ENCODE measurements at places on chromosomes 11 and 22. TPM values are rescaled to one million over a fixed set of nuclear protein-coding genes. Genes with fewer than 3 reads are reported as not detected.

NUP50 gene
- total RNA-seq = 68.5 TPM

LARGE2 gene
- total RNA-seq = 14.3 TPM

GGTLC3 gene
- 0.29 TPM for total RNA-seq

EXT2 gene
- total RNA-seq = 99.1 TPM

PATE4 gene
- total RNA-seq = not detected

C11orf86 gene
- not detected for total RNA-seq

UPK3A gene
- total RNA-seq = 3.6 TPM

DEFB131B gene
- not detected for total RNA-seq

OR51B5 gene
- total RNA-seq = 2.3 TPM

CCDC73 gene
- total RNA-seq = 0.06 TPM

All from metanephros (tissue), 2 donors.